ENCODE measurements at places on chromosomes 5 and 9.

- no peak for DNase-seq
Observed at GRCh38 chr5:32628049-32628844, 42.9 kb downstream of the SUB1 start.

GRCh38 chr9:94867281-94867841, 140.9 kb downstream of the AOPEP start:
- DNase-seq: peak; percentile 93

- DNase-seq: peak; percentile 24
Observed at GRCh38 chr9:6525326-6526045, 112.5 kb downstream of the UHRF2 start.

DNA sequence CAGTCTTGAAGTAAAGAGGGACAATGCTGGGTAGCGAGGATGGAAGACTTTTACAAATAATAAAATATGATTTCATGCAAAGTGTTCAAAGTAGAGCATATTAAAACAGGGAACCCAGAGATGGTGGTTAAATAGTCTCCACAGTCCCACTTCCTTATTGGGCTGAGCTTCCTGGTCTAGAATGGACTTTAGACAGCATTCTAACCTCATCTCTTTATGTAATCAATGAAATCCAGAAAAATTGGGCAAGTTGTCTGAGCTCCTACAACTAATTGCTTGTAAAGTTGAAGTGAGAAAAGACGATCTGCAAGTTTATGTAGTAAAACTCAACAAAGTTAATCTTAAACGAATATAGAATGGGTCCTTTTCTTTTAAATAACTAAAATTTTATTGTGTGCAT, 328.9 kb downstream of the PJA2 start:
- no peak for DNase-seq

GRCh38 chr5:45741110-45741509, 44.9 kb upstream of the HCN1 start:
- no peak for DNase-seq

DNA sequence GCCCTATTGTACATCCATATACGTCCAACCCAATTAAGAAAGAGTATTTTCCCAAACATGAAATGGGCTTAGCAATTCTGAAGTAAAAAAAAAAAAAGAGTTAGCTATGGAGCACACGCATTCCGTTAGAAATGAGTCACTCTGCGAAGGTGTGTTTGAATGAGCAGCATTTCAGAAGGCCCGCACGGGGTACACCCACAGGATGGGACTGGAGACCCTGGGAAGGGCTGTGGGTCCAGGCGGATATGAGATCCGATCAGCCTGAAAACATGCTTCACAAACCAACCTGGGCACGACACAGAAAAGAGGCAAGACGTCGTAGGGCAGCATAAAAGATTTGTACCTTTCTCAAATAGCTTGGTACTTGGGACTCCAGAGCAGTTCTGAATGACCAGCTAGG, 173.9 kb upstream of the KLF9 start:
- no peak for DNase-seq

- no peak for DNase-seq
Observed at GRCh38 chr5:142743592-142744441, 26.4 kb upstream of the ARHGAP26 start.

- DNase-seq: no peak
Observed at GRCh38 chr9:33697171-33697570, 98.2 kb upstream of the PRSS3 start.

DNA sequence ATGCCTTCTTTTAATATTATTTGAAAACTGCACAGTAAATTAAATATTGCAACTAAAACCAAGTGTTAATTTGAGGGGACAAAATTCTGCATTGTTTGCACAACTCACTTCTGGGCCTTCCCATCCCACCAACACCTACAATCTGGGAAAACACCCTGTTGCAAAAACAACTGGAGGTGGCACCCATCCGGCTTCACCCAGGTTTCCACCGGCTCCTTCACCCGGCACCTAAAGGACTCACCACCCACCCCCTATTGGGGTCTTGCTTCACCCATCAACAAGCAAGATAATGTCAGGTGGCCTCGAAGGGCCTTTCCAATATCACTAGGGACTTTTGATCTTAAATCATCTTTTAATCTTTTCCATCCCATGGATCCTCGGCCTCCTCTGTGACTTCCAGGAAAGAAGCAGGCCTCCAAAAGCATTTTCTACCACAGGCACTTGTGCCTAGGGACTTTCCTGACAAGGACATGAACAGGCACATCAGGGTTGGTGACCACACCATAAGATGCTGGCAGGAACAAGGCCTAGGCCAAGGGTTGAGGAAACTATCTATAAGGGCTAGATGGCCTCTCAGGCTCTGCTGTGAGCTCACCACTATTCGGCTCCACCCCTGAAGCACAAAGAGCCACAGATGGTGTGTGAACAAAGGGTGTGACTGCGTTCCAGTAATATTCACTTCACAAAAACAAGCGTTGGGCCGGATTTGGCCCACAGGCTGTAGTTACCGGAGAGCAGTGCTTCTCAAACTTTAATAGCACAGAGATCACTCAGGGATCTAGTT, 205.1 kb downstream of the AUH start:
- no peak for DNase-seq

GRCh38 chr9:36319806-36320205, 61.6 kb upstream of the GNE start:
- no peak for DNase-seq

GRCh38 chr9:86668488-86668887, 278.8 kb downstream of the GAS1 start:
- DNase-seq: no peak

DNA sequence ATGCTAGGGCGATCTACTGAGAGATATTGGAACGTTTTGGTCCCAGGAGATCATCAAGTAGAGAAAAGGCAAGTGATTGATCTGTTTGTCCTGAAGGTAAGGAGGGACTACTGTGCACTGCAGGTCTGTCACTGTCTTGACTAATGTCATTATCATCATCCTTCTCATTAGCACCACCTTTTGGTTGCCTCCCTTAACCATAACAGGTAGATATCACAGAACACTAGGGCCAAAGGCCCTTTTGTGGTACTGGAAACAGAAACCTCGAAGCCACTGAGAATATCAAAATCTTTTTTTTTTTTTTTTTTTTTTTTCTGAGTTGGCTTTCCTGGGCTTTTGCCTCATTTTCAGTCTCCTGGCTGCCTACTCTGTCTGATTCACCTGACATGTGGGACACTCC, 134.0 kb downstream of the KCTD16 start:
- no peak for DNase-seq

GRCh38 chr5:169300468-169301385, at the start of gene SLIT3:
TSS of gene SLIT3 (minus strand) at chr5:169301139. CDS start at chr5:169300709, 430 bp downstream.
- DNase-seq: peak; percentile 18

- DNase-seq: no peak
Observed at GRCh38 chr5:32721626-32722025, 10.5 kb downstream of the NPR3 start.

DNA sequence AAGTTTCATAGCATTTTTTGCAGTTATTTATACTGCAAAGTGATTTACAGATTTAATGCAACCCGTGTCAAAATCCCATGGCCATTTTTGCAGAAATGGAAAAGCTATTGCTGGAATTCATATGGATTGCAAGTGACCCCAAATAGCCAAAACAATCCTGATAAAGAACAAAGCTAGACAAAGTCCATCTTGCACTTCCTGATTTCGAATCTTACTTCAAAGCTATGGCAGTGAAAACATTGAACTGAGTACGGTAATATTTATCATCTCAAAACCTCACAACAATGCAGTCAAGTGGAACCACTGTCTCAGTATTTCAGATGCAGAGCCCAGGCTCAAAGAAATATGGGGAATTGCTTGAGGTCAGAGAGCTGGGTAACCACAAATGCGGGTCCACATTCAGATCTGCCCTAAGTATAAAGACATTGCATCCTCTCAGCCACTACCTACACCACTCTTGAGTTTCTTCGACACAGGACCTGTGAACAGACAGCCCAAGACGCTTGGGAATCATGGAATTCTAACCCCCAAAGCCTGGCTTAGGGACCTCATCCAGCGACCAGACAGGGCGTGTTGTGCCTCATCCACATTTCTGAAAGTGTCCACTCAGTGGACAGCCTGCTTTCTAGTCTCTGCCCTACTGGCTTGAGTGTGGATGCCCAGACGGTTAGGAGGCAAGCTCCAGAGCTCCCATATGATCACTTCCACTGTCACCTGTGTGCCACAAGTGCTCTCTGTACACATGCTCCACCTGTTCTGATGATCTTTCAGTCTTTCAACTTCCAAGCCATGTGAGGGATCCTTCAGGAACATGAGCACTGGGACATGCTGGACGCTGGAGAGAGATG, 39.3 kb upstream of the KCNIP1 start:
- DNase-seq: no peak

- no peak for DNase-seq
Observed at GRCh38 chr9:129385211-129385934, 207.3 kb upstream of the IER5L start.

GRCh38 chr5:142326480-142326938, 1.7 kb upstream of the SPRY4 start:
- no peak for DNase-seq

DNA sequence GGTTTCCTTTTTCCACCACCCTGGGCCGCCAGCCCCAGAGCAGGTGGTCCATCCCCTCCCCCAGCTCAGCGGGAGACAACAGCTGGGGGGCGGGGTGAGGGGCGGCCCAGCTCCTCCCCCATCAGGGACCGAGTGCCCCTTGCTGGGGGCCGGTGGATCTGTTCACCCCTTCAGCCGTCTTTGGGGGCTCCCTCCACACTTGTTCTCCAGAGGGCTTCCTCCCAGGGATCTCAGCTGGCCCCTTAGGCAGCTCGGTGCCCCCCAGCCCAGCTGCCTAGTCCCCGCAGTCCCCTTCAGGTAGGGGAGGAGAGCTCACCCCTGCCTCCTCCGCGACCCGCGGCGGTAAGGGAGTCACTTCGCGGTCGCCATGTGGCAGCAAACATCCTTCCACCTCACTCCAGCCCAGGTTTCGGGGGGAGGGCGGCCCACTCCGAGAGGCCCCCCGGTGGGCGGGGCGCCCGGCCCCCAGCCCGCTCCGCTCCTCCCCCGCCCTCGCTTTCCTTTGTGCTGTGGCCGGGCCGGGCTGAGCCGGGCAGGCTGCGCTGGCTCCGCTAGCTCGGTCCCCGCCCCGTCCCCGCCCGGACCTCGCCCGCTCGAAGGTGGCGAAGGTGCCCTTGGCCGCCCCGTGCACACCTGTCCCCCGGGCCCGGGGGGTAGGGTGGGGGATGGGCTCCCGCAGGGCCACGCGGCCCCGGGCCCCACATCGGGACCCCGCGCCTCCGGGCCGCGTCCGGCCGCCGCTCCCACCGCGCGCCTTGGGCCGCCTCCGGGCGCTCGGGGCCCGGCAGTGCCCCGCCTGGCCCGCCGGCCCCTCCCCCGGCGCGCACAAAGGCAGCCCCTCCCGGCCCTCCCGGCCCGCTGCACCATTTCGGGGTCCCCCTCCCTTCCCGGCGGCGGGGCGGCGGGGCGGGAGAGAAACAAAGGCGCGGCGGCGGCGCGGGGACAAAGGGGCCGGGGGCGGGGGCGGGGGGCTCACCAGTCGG, 683 bp downstream of the DBN1 start:
- no peak for DNase-seq

- DNase-seq: no peak
Observed at GRCh38 chr9:135901826-135902225, 5.5 kb downstream of the CAMSAP1 start.

DNA sequence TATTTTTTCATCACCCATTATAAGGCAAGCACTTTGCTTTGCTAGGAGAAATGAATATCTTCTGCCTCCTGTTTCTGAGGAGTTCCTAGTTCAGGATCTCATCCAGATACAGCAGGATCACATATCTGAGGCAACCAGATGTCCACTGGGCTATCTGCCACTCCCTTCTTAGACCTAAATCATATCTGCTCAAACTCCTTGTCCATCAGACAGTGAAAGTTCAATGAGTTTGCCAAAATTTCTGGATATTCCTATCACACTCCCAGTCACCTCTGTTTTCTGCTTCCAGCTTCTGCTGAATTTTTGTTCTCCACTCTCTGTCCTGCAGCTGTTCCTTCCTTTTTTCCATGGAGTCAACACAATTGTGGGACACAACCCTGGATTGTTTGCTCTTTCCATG, 54.2 kb upstream of the BASP1 start:
- DNase-seq: no peak

DNA sequence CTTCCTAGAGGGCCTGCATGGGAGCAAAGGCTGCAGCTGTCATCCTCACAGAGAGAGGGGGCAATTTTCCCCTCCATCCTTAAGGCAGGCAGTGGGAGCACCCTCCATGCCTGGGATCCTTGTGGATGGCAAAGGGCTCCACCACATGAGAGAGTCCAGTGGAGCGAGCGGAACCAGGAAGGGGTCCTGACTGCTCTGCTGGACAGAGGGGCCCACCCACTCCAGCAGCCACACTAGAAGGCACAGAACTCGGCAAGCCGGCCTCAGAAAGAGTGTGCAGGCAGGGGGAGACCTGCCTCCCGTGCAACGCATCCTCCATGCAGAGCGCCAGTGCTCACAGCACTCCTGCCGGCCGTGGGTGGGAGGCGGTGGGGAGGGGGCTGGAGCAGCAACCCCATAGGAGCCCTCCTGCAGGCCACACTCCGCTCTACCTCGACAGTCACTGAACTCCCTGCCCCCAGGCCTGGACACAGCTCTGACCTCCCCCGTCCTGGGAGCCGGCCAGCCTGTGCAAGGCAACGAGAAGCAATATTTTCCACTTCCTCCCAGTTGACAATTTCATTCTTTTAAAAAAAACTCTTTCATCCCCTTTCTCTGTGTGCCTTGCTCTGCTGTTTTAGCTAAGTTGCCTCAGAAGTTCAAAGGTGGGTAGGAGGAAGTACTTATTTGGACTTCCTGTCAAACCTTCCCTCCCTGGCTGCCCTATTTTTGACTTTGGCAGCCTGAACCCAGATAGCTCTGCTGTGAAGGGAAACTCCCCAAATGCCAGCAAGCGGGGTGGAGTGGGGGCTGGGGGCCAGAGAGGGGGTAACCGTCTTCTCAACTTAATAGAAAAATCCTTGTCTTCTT, 5.3 kb upstream of the LCP2 start:
- no peak for DNase-seq

GRCh38 chr5:41371738-41372137, 138.7 kb downstream of the PLCXD3 start:
- DNase-seq: peak; percentile 19

GRCh38 chr5:6634306-6634705, 1.1 kb downstream of the SRD5A1 start:
- no peak for DNase-seq

GRCh38 chr5:150624334-150625163, 15.9 kb upstream of the SYNPO start:
- no peak for DNase-seq

- no peak for DNase-seq
Observed at GRCh38 chr5:124697933-124698591, 48.4 kb downstream of the ZNF608 start.

DNA sequence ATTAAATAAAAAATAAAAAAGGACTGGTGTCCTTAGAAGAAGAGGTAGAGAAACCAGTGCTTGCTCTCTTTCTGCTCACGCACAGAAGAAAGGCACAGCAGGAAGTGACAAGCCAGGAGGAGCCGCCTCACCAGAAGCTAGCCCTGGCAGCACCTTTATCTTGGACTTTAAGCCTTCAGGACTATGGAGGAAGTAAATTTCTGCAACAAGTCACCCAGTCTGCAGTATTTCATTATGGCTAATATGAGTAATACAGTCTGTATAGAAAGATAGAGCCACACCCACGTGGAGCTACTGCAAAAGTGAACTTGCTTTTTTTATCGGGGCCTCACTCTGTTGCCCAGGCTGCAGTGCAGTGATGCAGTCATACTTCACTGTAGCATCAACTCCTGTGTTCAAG, 68.4 kb downstream of the PDZD2 start:
- no peak for DNase-seq

GRCh38 chr5:77869116-77869798, 93.1 kb upstream of the TBCA start:
- DNase-seq: no peak

GRCh38 chr9:35557320-35557719, 47.7 kb upstream of the TESK1 start:
- no peak for DNase-seq

GRCh38 chr5:127910307-127910956, 173.1 kb upstream of the SLC12A2 start:
- DNase-seq: no peak
